ENCODE measurements at places on chromosomes 4 and X. TPM values are rescaled to one million over a fixed set of nuclear protein-coding genes. Genes with fewer than 3 reads are reported as not detected.
A peak's percentile ranks its signal among the peaks of the same experiment; 100 is the strongest.

GRCh38 chr4:1850276-1850675 is 5.7 kb downstream of the LETM1 start:
- no peak for DNase-seq

Gene FGFR3
- 0.12 TPM for total RNA-seq

DNA sequence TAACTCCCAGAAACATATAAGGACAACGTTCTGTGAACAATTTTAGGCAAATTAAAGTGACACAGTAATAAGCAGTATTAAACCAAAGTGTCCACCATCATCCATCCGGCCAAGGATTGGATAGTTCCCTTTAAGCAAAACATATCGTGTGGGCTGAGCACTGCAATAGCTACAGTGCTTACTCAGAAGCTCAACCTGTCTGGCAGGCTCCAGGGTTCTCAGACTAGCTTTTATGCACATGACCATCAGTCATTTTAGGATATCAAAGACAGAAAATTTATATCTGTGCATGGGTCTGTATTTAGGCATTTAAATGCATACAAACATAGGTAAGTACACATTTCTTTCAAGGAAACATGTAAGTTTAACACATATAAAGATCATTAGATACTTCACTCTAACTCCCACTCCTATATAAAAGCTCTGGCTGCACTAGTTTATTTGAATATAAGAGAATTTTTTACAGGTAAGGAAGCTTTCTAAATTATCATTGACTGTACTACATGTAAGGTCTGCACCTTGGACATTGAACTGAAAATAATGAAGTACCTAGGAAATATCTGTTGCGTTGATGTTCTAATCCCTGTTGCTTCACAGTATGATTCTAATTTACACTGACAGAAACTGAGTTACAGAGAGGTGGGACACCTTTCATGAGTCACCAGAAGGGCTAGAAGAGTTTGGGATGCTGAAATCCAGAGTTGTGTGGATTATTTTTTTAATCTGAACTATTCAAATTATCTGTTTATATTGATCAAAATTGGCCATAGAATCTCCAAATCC is 67.6 kb downstream of the ELOVL6 start:
- no peak for DNase-seq

Gene USP46
- 22.5 TPM for total RNA-seq

DNA sequence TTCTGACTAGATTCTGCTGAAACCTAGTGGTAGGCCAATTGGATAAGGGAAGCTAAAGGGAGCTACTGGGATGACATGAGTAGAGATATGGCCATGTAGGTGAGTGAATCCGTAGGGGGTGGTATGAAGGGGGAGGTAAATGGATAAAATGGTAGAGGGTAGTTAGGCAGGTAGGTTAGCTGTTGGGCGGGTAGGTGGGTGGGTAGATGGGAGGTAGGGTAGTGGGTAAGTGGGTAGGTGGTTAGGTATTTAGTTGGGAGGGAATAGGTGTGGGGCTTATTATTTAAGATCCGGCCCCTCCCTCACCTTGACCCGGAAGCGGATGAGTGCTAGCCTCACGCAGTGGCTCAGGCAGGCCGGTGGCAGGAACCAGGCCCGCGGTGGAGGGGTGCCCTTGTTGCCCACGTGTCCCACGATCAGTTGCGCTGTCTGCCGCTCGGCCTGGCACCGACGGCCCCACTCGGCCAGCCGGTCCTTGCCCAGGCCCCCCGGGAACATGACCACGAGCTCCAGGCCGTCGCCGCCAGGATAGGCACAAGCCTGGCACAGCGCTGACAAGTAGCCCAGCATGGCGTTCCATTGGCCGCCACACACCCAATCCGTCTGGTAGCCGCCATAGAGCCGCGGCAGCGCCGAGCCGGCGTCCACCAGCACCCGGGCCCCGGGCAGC is 725 bp downstream of the FAM120C start:
- peak; percentile 45 for DNase-seq

DNA sequence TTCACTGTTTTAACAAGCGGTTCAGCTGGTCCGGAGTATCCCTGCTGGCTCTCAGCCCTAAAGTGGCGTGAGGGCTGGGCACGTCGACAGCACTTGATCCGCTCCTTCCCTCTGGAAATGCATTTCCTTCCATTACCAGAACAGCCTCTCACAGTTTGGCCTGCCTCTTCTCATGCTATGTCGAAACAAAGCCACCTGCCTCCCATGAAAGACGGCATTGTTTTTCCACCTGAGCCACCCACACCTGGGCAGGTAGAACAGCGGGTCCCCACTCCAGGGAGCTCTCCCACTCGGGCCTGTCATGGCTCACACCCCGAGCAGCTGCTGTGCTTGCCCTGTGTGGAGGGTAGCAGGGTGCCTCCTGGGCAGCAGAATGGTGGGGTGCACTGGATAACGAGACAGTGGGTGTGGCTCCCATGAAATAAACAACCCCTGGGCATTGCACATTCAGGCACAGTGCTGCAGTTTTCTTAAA is 86.2 kb downstream of the FHDC1 start:
- DNase-seq, result no peak

DNA sequence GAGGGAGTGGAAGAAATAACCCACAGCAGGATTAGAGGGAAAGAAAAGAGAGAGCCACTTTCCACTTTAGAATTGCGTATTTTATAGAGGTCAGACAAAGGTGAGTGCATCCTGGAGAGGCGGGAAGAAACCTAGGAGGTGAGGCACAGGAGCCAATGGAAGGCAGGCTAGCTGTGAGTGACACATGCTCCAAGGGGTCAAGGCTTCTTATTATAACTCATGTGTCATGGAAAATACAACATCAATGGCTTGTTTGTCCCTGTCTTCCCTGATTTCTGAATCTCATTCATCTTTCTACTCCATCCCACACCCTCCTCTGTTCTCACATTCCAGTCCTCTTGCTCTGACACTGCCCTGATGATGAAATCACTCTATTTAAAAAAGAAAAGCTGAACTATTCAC is 14.4 kb downstream of the ANXA3 start:
- no peak for DNase-seq

Gene SPANXN3
- total RNA-seq, result not detected

Gene HOPX
- total RNA-seq, result 30.7 TPM

DNA sequence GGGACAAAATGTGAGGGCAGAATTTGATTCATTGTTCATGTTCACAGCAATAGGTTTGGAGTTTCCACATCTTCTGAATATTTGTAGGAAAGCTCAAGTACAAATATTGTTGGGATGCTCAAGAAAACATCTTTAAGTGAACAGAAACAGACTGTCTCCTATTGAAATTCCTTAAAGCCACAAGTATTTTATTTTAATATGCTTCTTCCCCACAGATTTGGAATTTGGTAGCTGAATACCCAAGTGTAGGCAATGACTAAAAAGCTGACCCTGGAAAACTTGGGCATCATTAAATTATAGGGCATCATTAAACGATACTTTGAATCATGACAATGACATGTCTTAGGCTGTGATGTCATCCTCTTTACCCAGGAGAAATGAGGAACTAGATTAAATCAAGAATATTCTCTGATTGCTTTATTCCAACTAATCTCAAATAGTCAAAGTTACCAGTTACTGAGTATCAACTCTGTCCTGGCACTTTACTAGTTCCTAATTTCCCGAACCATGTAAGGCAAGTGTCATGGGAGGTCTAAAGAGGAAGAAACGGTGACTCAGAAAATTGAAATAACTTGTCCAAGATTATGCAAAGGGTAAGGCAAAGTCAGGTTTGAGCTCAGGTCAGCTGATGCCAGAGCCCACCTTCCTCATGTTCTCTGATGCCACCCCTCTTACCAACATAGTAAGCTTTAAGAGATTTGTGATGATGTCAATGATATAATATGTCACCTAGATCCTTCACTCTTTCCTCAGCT is 223.1 kb upstream of the LEF1 start:
- no peak for DNase-seq

DNA sequence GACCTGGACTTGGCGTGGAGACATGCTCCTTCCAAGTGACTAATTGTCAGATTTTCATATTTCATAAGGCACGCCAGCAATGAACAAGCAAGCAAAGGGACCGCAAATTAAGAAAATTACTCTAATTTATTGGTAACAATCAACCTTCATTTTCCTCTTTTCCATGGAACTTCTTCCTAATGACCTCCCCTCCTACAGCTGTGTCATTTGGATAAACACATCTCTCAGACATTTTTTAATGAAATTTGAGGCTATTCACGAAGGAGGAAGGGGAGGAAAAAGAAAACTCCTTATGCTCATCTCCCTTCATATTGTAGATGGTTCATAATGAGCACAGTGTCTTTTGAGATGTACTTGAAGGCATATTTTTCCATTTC is 38.6 kb upstream of the TLR3 start:
- DNase-seq, result no peak

DNA sequence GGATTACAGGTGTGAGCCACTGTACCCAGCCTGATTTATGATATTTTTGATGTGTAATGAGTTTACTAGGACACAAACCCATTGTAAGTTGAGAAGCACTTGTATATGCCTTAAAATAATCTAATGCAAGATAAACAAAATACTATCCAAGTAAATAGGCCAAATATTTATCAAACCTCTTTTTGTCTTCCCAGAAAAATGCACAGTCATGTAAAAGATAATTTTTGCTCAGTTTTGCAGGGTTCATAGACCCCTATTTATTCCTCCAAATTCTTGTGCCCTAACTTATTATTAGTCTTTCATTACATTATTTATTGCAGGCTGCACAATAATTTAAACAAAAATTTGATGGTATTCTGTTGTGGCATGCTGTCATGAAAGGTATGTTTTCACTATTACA is 1290.7 kb downstream of the STIM2 start:
- no peak for DNase-seq

Gene NUDT9
- total RNA-seq, result 9.7 TPM

- DNase-seq, result no peak
These were observed 27.9 kb downstream of the AMOT start for GRCh38 chrX:112812741-112813140.

DNA sequence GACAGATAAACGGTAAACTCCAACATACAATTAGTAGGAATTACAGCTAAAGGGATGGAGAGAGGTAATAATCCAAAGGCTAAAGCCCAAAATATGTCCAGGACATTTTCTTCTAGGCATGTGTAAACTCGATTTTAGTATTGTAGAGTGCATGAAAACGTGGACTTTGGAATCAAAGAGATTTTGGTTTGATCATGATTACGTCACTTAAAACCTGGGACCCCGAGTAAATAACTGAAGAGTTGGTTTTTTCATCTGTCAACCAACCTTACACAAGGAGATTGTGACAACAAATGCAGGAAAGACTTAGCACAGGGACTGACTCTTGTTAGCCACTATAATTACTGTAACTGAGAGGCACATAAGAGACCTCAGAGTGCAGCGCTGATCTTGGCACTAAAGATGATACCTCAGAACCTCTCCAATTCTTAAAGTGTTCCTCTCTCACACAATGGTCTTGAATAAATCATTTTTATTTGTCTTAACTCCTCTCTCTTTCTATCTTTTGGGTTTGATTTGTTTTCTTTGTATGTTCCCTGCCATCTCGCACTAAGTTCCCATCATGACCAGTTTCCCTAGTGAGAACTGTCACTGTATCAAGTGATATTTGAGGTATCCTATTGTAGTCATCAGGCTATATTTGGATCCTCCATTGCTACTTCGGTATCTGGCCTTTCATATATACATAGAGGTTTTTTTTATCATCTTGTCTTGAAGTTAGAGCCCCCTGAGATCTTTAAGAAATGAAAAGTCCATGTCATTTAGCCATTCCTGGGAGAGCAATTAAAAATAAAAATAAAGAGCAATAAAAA is 32.2 kb upstream of the MSL3 start:
- no peak for DNase-seq

Gene USP26
- total RNA-seq, result not detected

DNA sequence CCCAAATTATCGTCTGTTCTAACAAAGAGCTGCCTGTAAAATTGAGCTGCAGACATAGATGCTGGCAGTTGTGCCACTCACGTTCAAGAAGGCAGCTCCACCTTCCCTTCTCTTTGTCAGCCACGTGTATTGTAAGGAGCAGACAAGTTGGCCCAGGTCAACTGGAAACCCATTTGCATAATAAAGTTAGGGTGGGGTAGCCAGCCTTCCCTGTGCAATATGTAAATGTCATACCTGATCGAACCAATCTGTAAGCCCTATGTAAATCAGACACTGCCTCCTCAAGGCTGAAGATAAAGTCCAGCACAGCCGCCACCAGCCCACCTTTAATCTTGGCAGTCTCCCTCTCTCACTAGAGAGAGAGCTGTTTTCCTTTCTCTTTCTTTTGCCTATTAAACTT is 117.2 kb downstream of the TMEM144 start:
- DNase-seq, result no peak

DNA sequence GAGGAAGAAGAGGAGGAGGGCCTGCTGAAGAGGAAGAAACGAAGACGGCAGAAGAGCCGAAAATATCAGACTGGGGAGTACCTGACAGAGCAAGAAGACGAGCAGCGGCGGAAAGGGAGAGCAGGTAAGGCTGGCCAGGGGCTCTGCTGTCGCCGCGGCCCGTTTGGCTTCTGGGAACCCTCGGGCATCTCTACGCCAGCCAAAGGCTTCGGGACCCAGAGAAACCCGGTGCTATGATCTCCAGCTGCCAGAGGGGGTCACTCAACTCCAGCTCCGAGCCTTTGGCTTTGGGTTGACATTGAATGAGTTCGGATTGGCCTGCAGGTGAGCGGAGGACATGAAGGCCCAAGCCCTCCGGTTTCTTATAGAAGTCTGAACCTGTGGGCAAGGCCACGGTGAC is 42.8 kb downstream of the BCORL1 start:
- no peak for DNase-seq

DNA sequence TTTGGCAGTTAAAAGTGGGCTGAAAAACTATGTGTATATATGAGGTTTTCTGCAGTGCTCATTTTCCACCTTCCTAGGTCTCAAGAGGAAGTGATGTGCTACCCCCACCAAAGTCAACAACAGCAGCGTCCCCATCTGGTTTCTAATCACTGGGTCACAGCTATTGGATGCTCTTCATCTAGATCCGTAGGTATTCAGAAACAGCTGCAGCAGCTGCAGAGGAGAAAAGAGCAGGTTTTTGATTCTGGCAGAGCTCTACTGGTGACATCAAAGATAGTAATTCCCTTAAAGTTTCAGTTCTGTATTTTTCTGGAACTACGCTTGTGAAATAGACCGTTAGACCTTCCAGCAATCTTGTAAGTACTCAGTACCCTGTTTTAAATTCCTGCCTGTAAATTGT is 5.8 kb upstream of the GUCY2F start:
- no peak for DNase-seq

Gene TCEAL1
- total RNA-seq, result 4.7 TPM

Gene P2RY8
- 131 TPM for total RNA-seq

Gene BTC
- total RNA-seq, result not detected

GRCh38 chrX:5632061-5632614 is 596.5 kb downstream of the NLGN4X start:
- no peak for DNase-seq

- DNase-seq, result no peak
These were observed 23.7 kb upstream of the NEIL3 start for GRCh38 chr4:177285953-177286352.

DNA sequence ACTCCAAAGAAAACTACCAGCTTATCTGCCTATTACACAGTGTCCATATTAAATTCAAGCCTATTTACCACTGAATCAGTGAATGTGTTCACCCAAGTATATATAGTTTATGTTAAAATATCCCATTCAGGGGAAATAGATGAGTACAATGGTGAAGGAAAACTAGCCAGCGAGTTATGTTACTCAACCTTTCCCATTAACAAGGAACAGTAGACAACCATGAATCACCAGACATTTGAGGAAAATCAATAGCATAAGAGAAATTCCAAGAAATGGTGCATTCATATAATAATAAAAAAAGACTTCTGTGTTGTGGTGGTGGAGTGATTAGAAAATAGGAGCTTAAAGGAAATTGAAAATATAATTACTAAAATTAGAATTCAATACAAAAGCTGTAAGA is 21.3 kb downstream of the IQCM start:
- no peak for DNase-seq

Measured in T-helper 17 cell (primary cell).